ENCODE measurements at places on chromosomes 7 and 10.

DNA sequence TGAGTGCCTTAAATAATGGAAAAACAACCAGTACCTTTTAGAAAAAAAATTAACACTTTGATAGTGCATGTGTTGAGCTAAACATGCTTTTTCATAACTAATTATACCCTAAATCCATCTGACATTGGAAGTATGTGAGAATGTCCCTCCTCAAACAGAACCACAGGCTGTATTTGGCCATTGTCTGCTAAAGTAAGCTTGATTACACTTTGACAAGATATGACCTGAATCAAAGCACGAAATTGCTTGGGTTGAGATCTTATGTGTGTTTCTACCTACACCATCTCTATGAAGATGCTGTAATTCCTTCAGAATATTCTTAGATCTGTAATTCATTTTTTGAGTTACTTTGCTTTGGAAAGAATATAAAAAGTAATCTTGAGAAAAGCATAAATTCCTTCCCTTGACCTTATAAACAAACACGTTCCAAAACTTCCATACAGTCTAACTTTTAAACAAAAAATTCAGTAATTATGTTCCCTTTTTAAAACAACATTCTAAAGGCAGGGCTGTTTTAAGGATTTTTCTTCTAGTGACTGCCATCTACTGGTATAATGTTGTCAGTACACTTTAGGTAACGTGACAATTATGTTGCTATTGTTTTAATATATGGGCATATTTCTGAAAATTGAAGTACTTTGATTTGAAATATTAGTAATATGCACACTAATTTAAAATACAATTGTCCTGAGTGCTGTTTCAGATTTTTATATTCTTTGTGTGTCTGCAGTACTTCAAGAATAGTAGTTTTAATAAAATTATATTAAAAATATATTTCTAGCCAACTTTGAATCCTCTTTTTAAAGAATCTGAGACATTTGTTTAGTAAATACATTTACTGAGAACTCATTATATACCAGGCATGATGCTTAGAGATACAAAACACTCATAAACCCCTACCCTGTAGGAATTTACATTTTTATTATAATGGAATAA, 20.9 kb downstream of the CD36 start:
- DNase-seq = peak; percentile 29

GRCh38 chr10:87593702-87594101, 66.0 kb upstream of the PAPSS2 start:
- DNase-seq = no peak

DNA sequence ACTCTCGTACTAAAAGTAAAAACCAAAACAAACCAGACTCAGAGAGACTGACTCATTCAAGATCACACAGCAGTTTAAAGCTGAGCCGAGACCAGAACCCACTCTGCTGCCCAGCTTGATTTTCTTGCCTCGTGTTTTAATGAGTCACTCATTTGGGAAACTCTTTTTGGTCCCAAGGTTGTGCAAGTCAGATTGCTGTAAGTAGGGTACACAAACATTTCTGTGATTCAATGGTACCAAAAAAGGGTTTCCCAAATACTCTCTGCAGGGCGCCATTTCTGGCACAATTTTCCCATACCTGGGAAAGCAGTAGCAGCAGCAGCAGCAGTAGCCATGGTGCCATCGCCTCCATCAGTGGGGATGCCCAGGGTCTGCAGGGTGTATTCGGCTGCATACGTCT, 69.9 kb downstream of the ASAH2B start:
- DNase-seq = peak; percentile 20

- no peak for DNase-seq
Measured at GRCh38 chr10:93852476-93853095, 41.2 kb upstream of the SLC35G1 start.

GRCh38 chr10:32317795-32318357, 29.1 kb downstream of the EPC1 start:
- DNase-seq = no peak

DNA sequence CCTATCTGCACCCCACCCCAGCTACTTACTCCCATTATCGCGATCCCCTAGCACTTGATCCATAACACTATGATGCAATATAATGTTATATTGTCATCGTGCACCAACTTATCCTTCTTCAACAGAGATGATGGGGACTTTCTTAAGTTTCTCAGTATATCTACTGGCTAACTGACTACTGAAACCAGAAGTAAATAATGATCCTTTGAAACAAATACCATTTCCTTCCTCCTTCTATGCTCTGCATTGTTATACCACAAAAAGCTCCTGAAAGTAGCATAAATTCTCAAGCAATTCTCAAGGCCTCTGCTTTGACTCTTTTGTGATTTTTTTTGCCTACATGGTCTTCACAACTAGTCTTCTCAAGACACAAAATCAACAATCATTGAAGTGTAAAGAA, 68.9 kb downstream of the HTR7 start:
- no peak for DNase-seq

DNA sequence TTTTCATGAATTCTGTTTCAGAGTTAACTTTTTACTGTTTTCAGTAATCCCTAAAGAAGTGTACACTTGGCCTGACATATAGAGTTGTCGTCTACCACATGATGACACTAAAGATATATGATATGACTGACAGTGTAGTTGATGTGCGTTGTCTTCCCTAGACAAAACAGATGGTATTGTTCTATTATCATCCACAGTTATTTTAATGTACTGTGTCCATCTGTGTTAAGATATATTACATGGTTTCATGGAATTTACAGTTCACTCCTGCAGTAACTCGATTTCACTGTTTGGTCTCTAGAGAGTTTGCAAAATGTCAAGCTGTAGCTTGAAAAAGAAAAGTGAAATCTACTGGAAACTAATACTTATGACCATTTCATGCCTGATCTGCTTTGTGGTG, 18.1 kb downstream of the FOXP2 start:
- DNase-seq = no peak

GRCh38 chr7:140631021-140631420, 9.6 kb downstream of the DENND2A start:
- DNase-seq = no peak

GRCh38 chr10:36779238-36779846, 346.1 kb upstream of the ANKRD30A start:
- DNase-seq = peak; percentile 76

DNA sequence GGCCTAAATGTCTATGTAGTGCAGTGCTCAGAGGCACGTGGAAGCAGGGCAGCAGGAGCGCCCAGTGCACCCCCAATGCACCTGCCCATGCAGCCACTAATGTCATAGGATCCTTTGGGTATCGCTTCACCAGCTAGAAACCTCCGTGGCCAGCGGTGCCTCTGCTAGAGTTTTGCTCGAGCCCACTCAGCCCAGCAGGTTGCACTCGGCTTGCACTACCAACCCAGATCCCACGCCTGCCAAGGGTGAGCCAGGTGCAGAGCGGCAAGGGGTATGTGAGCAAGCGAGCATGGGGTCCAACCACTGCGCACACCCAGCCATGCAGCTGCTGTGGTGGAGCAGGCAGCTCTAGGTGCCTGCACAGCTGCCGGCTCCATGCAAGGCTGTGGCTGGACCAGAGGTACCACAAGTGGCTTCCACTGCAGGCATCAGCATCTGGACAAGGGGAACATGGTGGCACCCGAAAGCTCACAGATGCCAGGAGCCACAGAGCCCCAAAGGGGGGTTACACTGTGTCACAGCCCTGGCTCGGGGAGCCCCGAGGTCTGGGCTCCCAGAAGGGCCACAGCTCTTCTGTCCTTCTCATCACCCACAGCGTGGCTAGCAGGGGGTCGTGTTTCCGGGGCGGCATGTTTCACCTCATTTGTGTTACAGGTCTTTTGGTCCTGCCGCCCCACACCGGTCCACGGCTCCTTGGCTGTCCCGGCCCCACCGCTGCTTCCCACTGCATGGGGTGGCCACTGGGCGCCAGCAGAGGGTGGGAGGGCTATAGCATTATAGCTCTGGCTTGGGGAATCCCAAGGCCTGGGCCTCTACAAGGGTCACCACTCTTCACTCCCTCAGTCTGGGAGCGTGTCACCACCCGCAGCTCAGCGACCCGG, 2.3 kb upstream of the NCAPG2 start:
- no peak for DNase-seq

Data from HT1080 (cell line).